CD4-positive, alpha-beta T cell treated with Interleukin-6 for 4 hours (primary cell): ENCODE measurements at places on chromosomes 2 and 18.

- no peak for DNase-seq
Measured at GRCh38 chr2:84902526-84902925, 2.9 kb upstream of the TMSB10 start.

- DNase-seq = no peak
Measured at GRCh38 chr18:23588836-23589560, 2.7 kb upstream of the NPC1 start.

DNA sequence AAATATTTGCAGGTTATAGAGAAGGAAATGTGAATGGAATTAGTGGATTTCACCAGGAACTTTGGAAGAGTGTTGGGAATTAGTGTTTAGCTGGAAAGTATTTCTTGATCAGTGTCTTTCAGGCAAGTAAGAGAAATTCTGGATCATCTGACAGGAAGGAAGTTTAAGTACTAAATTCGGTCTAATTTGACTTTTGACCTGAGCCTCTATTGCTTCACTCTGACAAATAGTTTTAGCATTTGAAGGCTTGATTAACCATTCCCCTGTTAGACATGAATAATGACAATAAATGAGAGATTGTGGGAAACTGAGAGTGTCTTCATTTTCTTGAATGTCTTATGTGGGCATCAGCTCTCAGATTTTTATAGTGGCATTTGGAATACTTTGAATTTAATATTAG, 16.0 kb downstream of the CCNT2 start:
- DNase-seq = no peak

DNA sequence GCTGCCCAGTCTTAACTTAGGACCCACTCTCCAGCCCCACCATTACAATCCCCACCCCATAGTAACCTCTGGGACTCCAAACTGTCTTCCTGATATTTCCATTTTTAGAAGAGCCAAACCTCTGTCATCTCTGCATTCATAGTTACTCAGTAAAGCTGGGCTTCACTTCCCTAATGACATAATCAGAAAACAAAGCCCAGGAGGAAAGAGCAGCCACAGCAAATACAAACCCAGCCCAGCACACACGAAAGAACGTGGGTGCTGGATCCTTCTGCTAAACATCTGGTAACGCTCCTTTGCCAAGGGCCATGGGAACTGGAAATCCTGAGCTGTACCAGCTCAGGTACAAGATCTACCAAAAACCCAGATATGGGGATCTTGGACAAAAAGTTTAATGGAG, 36.8 kb upstream of the RIOK3 start:
- no peak for DNase-seq

- no peak for DNase-seq
Measured at GRCh38 chr2:151408788-151409600, 708 bp upstream of the RIF1 start.

- DNase-seq = no peak
Measured at GRCh38 chr2:161625314-161625919, 1.2 kb downstream of the SLC4A10 start.

DNA sequence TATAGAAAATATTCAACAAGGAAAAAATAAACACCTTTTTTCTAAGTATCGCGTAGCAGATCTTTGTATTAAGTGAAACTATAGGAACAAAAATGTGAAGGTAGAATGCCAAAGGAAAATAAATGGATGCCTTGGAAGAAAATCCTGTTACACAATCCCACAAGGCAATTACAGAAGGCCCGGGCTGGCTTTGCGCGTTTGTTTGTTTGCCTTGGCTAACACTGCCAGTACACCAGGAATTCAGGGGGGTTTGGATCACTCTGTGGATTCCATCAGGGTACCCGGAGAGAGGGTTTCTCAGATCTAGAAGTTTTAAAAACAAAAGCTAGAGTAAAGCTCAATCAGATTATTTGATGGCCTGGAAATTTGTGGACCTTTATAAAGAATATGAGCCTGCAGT, 478.3 kb downstream of the FBXO15 start:
- DNase-seq = no peak

- no peak for DNase-seq
Measured at GRCh38 chr18:46301571-46301970, 197.4 kb downstream of the HAUS1 start.

GRCh38 chr2:194383401-194383800, 1273.6 kb upstream of the SLC39A10 start:
- no peak for DNase-seq

DNA sequence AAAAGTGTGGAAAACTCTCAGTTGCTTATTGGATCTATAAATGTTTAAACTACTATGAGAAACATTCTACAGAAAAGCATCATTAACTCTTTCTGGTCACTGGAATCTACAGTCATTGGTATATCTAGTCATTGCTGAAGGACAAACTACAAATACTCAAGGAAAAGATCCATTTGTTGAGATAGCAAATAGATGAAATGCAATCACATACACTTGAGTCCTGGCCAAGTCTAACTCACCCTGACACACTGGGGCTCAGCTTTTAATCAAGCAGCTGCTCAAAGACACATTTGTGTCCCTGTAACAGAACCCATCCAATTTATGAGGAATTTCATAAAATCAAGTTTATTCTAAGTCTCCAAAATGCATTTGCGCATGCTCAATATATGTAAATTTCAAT, 68.7 kb downstream of the CDH2 start:
- no peak for DNase-seq

GRCh38 chr2:17030047-17030446, 364.4 kb upstream of the CYRIA start:
- DNase-seq = no peak

DNA sequence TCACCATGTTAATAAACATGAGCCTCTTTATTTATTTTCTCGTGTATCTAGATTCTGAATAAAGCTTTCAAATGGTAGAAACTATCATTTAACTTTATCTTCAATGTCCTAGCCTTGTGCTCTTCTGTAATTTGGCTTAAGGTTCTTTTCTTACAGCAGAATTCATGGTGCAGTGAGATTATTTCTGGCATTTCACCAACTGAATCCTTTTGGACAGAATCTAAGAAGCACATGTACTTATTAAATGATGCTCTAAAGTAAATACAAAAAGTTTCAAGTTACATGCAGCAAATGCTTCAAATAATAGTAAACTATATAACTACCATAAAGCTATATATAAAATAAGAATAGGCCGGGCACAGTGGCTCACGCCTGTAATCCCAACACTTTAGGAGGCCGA, 65.9 kb downstream of the AP1S3 start:
- DNase-seq = no peak

DNA sequence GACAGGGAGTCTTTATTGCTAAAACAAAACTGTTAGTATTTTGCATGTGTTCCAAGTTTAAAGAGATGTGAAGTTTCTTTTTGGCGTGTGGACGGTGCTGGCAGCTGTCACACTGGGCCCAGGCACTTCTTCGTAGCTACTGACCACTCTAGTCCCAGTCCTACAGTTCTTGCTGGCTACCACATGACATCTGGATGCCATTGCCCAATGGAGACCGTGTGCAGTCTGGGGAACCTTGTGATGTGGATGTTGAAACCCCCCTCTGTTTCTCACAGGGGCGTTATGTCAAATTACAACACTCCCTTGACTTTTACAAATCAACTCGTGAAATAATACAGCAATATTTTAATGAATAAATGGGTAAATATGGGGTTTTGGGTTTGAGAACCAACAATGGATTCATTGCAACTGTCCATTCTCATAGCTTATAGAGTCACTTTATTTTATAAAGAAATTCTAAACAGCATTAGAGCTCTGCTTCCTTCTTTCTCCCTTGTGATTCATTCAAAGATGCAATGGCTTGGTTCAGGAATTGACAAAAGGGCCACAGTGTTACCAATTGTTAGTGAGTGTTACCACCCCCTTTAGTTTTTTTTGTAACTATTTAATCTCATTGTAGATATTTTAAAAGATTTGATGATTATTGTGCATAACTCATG, 1.2 kb downstream of the GPD2 start:
- no peak for DNase-seq

DNA sequence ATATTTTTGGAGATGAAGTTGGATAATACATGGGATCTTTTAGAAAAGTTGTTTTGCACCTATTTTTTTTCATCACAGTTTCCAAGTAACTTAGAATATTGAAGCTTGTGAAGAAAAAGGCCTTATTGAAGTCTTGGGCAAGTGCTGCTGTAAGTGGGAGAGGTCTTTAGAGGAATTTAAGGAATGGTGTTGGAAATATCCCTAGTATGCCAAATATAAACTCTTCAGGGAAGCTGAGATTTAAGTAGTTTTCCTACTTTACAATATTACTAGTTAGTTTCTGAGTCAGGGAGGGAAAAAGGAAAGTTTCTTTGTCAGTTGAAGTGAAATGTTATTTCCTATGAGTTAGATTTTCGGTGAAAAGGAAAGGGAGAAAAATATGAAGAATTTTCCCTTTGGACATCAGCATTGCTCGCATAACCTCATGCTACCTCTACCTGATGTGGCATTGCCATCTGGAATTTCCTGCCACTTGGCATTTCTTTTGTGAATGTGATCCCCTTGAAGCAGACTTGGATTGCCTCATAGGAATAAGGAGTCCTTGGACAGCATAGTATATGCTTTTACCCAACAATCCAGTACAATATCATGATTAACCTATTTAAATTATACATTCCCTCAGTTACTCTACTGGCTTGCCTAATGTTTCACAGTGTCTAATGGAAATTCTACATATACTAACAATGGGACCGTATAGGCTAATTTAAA, 12.1 kb downstream of the PLEKHH2 start:
- DNase-seq = no peak

DNA sequence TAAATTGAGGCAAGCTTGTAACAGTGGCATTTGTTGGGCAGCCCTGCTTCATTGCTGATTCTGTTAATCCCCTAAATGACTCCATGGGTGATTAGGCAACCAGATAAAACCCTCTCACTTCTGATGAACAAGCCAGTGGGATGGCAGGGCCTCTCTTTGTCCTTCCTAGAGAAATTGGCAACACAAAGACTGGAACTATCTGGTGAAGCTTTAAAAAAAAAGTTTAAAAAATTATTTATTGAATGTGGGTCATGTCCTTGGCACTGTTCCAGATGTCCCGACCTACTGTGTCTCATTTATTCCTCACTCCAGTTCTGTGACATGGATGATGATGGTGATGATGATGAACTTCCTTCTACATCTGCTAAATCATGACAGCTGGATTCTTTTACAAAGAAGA, 30.8 kb downstream of the NRP2 start:
- DNase-seq = no peak

DNA sequence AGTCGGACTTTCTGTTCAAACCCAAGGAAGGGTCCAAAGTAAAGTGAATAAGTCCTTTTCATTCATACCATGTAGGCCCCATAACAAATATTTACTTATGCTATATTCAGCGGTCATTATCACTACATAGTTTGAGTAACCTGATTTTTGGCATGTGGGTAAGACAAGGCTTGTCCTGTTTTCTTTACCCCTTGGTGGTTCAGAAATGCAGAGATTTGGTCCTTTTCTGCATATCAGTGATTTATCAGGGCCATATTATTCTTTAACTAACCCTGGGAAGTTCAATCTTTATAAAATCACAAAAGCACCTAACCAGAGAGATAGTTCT, 157.4 kb downstream of the GPD2 start:
- DNase-seq = no peak

DNA sequence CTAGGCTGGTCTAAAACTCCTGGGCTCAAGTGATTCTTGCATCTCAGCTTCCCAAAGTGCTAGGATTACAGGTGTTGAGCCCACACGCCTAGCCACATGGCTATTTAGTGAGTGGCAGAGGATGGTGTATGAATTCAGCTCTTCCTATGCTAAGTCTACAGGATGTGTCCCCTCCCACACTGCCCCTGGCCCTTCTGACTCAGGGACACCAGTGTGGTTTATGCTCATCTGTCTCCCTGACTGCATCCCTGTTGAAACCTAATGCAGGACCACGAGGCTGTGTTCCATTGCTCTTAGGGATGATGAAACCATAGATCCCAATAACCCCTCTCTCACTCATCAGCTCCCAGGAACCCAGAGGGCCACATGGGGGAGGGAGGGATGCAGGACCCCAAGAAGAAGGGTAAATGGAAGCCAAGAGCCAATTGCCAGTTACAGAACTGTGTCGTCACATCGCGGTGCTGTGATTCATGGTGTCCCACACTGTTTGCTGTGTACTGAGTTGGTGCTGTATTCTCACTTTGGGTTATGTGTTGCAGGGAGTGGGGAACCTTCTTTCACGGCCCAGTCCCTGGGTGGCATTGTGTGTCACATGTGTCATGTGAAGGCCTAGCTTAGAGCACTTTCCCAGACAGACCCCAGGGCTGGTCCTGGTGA, 102.9 kb upstream of the HAAO start:
- no peak for DNase-seq

DNA sequence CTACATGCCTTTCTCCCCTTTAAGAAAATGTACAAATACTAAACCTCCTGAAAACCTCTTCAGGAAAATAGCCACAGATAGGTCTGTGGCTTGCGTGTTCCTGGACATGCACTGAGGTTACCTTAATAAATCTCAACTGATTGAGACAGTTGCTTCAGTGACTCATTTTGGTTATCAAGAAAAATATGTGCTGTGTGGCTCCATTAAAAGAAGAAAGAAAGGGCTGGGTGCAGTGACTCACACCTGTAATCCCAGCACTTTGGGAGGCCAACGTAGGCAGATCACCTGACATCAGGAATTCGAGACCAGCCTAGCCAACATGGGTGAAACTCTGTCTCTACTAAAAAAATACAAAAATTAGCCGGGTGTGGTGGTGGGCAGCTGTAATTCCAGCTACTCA, 27.1 kb downstream of the CREG2 start:
- DNase-seq = no peak

DNA sequence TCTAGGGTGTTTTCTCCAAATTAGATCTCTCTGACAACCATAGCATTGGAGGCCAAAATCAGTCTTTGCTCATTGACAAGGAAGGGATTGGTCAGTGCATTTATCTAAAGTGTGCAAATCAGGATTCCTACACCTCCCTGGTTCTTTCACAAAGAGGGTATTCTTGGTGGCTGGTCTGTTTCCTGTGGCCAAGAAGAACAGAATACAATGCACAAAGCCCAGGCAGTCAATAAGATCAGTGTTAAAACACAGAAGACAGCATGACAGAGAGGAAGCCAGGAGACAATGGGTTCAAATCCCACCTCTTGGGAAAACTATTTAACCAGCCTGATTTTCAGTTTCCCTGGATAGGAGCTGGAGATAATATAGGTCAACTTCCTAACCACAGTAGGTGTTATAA, 46.1 kb upstream of the THOC1 start:
- no peak for DNase-seq

- DNase-seq = no peak
Measured at GRCh38 chr2:96685577-96686459, 43.3 kb downstream of the FER1L5 start.

- DNase-seq = no peak
Measured at GRCh38 chr2:75311521-75311920, 112.2 kb upstream of the TACR1 start.

GRCh38 chr18:7635948-7636347, 68.8 kb downstream of the PTPRM start:
- DNase-seq = no peak

- no peak for DNase-seq
Measured at GRCh38 chr18:44054514-44054913, 626.2 kb upstream of the SETBP1 start.

GRCh38 chr2:63834401-63834800, 7.3 kb upstream of the UGP2 start:
- no peak for DNase-seq
